ENCODE measurements at places on chromosomes 3 and 15.

DNA sequence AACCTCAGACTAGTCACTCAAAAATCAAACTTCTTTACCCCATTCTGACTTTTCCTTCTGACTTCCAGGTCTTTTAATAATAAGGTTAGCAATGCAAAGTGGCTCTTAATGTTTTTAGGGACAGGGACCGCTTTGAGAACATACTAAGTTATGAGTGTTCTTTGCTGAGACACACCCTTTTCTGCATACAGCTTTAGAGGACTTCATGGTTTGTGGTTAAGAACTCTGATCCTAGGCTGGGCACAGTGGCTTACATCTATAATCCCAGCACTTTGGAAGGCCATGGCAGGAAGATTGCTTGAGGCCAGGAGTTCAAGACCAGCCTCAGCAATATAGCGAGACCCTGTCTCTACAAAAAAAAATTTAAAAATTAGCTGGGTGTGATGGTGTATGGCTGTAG is 85.8 kb upstream of the CACNA2D3 start:
- no peak for DNase-seq

DNA sequence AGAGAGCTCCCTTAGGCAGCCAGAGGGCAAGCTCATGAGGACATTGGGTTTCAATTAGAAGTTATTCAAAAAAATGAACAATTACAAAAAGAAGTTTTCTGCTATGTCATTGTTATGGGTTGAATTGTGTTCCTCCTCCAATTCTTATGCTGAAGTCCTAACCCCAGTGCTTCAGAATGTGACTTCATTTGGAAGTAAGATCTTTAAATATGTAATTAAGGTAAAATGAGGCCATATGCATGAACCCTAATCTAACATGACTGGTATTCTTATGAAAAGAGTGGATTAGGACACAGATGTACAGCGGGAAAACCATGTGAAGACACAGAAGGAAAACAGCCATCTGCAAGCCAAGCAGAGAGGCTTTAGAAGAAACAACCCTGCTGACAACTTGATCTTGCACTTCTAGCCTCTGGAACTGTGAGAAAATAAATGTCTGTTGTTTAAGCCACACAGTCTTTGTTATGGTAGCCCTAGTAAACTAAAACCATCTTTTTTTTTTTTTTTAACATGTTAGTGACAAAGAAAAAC is 929.6 kb downstream of the EPHA3 start:
- no peak for DNase-seq

- DNase-seq: no peak
These were observed 43.6 kb downstream of the SEMA5B start for GRCh38 chr3:122984007-122984406.

DNA sequence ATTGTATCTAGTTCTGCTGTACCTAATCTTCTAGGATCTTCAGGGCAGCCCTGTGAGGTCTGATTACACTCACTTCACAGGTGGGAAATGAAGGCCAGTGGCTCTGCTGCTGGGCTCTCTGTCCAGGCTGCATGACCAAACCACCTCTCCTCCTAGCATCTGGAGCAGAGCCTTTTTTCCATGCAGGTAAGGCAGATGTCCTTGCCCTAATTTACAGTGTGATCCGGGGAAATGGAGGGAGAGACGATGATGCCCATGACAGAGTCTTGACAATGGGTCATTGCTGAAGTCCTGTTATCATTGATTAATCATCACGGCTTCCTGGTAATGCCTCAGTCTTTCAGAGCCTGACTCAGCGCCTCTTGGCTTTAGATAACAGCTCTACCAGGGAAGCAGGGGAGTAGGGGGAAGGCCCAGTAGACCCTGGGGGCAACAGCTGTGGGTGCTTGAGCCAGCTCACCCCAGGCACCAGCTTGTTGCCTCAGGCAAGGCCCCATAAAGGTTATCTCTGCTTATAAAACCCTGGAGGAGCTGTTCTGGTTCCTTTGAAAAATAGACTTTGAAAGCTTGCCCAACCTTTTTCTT is 153.4 kb downstream of the GABRG3 start:
- no peak for DNase-seq
